ENCODE measurements at places on chromosomes 6 and 20.
A peak's percentile ranks its signal among the peaks of the same experiment; 100 is the strongest.

DNA sequence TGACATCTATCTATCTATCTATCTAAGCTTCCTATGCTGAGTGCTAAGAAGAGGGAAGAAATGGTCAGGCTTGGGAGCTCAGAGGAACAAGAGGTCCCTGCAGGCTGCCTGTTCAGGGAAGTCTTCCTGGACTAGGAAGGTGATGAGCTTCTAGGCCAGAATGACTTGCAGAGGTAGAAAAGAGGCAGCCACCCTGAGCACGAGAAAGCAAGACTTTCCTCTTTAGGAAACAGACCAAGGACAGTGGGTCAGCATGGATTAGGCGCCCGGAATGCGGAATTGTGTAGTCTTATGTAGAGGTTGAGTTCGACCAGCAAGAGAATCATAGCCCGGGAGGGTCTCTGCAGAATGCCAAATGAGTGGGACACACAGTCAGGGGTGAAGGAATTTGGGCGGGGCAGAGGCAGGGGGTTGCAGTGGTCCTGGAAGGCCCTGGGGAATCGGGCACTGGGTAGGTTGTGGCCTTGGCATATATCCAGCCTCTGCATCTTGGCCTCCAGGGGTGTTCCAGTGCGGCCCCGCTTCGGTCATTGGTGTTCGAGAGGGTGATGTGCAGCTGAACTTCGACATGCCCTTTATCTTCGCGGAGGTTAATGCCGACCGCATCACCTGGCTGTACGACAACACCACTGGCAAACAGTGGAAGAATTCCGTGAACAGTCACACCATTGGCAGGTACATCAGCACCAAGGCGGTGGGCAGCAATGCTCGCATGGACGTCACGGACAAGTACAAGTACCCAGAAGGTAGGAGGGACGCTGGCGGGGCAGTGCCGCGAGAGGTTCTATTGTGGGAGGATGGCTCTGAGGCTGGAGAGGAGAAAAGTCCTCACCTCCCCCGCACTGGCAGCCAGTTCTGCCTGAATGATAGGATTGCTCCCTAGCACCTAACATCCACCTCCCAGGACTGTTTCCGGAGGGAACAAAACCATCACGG, 32.1 kb downstream of the TGM3 start:
- no peaks in the 10 kb centered on the region for H3K27me3 ChIP-seq
- H3K4me3 ChIP-seq = no peak overlapping the region
- H3K27ac ChIP-seq = no peak overlapping the region
- no peak for DNase-seq
- H3K36me3 ChIP-seq = no peaks in the 10 kb centered on the region

DNA sequence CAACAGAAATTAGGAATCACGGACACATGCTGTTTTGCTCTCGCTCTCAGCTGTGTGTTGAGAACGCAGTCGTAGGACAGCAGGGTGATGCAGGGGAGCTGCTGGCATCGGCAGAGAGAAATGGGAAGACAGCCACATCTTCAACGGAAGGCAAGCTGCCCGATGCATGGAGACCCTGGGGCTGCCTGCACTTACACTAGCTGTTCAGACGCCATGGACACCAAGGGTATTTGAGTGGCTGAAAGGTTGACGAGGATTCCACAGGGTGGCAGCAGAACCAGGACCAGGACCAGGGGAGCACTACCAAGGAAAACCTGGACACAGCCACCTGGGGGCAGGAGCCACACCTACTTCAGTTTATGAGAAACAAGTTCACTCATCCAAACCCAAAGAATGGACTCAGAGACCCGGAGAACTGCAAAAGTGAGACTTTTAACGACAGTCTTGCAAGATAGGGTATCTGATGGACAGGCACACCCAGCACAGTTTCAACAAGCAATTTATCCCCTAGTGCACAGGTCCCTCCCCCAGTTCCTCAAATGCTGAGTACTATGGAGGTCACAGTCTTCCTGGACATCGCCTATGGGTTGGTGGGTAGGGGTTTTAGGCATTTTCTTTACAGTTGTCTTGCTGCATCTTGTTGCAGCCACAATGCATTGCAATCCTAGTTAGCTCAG, 56.3 kb upstream of the ENTPD6 start:
- DNase-seq = no peak
- H3K36me3 ChIP-seq = no peaks in the 10 kb centered on the region
- no peak overlapping the region for H3K4me3 ChIP-seq
- no peaks in the 10 kb centered on the region for H3K27me3 ChIP-seq
- no peak overlapping the region for H3K27ac ChIP-seq

- no peak overlapping the region for H3K27ac ChIP-seq
- peaks cover 8% of the 10 kb centered on the region for H3K4me1 ChIP-seq
- peaks cover 55% of the 10 kb centered on the region for H3K36me3 ChIP-seq
- no peak overlapping the region for H3K4me3 ChIP-seq
These were observed 40.1 kb upstream of the DYNLRB1 start for GRCh38 chr20:34475979-34476736.

DNA sequence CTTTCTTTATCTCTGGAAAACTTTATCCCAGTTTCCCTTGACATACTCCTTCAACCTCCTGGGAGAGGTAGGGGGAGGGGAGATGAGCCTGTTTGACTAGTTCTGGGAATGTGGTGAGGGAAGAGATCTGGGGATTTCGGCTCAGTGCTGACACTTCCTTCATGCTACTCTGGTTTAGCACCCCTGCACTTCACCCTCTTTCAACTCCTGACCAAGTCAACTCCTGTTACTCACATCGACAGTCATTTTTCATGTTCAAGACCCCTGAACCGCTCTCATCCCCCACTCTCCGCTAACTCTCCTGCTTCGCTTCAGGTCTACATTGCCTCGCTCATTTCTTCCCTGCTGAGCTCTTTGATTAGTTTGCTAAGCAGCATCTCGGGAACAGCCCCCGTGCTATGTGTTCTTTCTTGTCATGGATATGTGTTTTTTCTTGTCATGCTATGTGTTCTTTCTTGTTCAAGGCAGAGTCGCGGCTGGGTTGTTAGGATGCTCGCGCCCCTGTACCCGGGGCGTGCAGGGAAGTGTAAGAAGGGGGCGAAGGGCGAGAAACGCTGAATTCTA, 16.6 kb upstream of the TRIM27 start:
- peak overlapping the region; percentile 65 for H3K4me3 ChIP-seq
- no peaks in the 10 kb centered on the region for H3K36me3 ChIP-seq
- peak overlapping the region; percentile 76 for H3K27ac ChIP-seq
- DNase-seq = peak; percentile 60
- peaks cover 23% of the 10 kb centered on the region for H3K4me1 ChIP-seq
- H3K27me3 ChIP-seq = no peaks in the 10 kb centered on the region

DNA sequence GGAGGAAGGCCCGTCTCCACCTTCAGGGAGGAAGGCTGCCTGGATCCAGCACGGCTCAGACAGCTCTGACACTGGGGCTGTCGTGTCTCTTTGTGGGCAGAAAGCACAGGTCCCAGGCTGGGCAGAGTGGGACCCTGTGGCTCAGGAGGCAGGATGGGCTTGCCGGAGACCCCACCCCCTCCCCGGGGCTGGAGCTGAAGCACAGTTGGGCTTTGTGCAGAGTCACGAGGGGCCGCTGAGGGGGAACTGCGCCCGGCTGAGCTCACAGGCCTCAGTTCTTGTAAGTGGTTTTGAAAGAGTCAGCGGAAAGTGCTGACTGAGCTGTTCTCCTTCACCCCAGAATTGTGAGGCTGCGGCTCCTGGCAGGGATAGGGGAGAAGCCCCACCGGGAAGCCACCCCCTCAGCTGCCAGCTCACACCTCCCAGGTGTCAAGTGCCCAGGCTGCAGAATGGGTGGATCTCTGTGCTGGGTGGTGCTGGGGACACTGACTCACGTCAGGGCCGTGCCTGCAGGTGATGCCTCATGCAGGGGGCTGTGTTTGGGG, 145.5 kb upstream of the RNF24 start:
- no peaks in the 10 kb centered on the region for H3K36me3 ChIP-seq
- peaks cover 64% of the 10 kb centered on the region for H3K4me1 ChIP-seq

- no peaks in the 10 kb centered on the region for H3K36me3 ChIP-seq
- H3K4me3 ChIP-seq = no peak overlapping the region
- no peaks in the 10 kb centered on the region for H3K27me3 ChIP-seq
- H3K4me1 ChIP-seq = 0 out of 2 replicates have a peak, but pooled peaks cover 4% of the 10 kb centered on the region
These were observed 35.8 kb downstream of the HLA-DMB start for GRCh38 chr6:32905078-32905477.

DNA sequence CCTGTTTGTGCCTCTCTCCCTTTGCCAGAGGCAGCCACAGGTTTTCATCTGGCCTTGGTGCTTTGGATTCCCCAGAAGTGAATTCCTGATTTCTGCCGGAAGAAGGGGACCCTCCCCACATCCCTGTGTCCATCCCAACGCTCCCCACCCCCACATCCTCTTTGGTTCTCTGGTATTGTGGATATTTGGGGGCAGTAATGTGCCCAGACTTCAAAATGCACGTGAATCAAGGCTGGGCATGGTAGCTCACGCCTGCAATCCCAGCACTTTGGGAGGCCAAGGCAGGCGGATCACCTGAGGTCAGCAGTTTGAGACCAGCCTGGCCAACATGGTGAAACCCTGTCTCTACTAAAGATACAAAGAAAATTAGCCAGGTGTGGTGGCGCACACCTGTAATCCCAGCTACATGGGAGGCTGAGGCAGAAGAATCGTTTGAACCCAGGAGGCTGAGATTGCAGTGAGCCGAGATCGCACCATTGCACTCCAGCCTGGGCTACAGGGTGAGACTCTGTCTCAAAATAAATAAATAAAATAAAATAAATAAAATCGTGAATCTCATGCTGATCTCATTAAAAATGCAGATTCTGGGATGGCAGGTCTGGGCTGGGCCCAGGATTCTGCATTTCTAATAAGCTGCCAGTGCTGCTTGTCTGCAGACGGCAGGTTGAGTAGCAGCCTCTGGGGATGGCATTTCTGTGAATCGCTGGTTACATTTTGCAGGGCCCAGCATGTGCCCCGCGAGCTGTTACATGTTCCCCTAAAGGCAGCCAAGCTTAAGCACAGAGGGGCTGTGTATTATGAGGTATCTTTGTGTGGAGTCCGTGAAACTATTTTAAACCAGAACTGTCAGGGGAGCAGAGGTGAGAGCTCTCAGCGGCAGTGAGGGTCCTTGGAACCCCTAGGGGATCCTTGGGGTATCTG, 49.0 kb downstream of the SYNJ2 start:
- no peak overlapping the region for H3K4me3 ChIP-seq
- H3K4me1 ChIP-seq = peaks cover 39% of the 10 kb centered on the region
- no peaks in the 10 kb centered on the region for H3K27me3 ChIP-seq
- peak overlapping the region; percentile 64 for H3K27ac ChIP-seq

DNA sequence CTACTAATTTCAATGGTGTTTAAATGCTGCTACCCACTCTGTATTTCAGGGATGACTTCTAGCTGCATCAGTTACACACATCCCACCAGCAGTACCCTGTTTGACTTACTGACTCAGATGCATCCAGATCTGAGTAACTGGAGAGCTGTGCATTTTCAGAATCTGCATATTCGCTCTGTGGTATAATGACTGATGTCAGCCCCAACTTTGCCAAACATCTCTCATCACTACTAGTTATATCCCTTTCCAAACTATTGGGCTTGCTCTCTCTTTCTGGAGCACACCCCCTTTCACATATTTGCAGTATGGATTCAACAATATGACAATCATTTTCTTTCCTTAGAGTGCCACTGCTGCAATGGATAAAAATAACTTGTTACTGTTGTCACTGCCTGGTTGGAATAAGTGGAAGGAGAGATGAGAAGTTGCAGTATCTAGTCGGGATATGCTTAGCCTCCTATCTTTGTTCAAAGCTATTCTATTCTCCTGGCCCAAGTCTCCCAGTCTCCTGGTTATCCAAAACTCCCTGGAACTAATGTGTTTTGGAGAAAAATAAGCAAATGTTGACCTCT, 3.3 kb upstream of the RSPO3 start:
- no peaks in the 10 kb centered on the region for H3K4me1 ChIP-seq
- H3K27ac ChIP-seq = no peak overlapping the region
- H3K27me3 ChIP-seq = peaks cover 32% of the 10 kb centered on the region
- peak; percentile 19 for DNase-seq
- no peak overlapping the region for H3K4me3 ChIP-seq

DNA sequence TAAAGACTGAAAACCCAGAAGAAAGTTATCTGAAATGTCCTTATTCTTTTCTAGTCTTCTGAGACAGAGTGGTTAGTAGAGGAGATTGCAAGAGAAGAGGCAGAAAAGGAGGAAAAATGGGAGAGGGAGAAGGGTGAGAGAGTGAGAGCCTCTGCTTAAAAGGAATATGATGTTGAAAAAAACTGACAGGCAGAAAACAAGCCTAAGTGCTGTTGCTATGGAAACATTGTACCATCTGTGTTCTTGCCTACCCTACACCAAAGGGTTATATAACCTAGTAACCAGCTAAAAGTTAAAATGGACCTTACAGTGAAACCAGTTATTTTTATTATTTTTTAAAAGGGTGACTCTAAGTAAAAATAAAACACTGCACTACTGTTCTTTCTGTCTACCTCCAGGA, 28.3 kb upstream of the SH3BGRL2 start:
- H3K27ac ChIP-seq = no peak overlapping the region
- no peaks in the 10 kb centered on the region for H3K36me3 ChIP-seq
- peaks cover 16% of the 10 kb centered on the region for H3K4me1 ChIP-seq

- H3K27ac ChIP-seq = no peak overlapping the region
- DNase-seq = no peak
- H3K27me3 ChIP-seq = no peaks in the 10 kb centered on the region
- H3K4me3 ChIP-seq = no peak overlapping the region
- H3K36me3 ChIP-seq = peaks cover 40% of the 10 kb centered on the region
These were observed 35.4 kb downstream of the CEP250 start for GRCh38 chr20:35490736-35491181.

DNA sequence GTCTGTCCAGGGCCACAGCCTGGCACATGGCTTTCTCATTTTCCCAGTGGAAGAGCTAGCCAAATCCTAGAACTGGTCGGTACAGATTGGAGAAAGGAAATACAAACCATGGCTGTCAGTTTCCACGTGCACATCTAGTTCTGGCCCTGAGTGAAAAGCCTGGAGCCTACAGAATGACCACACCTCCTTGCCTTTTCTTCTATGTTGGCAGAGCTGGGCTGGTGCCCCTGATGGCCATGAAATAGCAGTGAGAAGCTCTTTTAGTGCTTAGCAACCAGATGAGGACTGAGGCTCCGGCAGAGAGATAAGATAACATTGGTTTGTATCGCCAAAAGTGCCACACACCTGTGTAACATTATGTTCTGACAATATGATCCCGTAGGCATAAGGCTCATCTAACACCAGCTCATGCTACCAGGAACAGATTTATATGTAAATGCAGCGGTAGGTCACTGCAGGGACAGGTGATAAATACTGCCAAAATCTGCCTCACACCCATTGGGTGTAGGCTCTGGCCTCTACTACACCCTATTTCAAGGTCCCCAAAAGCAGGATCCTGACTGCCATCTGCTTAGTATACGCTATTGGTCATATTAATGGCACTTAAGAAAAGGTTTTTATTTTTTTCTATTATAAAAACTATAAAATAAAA, 39.9 kb upstream of the TBC1D7 start:
- H3K4me1 ChIP-seq = no peaks in the 10 kb centered on the region
- H3K27me3 ChIP-seq = no peaks in the 10 kb centered on the region
- no peak for DNase-seq

- DNase-seq = no peak
- no peak overlapping the region for H3K4me3 ChIP-seq
- H3K27me3 ChIP-seq = no peaks in the 10 kb centered on the region
- H3K4me1 ChIP-seq = no peaks in the 10 kb centered on the region
These were observed 1219.0 kb upstream of the EYS start for GRCh38 chr6:66926060-66926459.

GRCh38 chr6:112865131-112865530, 518.0 kb downstream of the RFPL4B start:
- H3K4me1 ChIP-seq = no peaks in the 10 kb centered on the region
- no peaks in the 10 kb centered on the region for H3K27me3 ChIP-seq
- H3K4me3 ChIP-seq = no peak overlapping the region

- DNase-seq = no peak
- H3K27me3 ChIP-seq = no peaks in the 10 kb centered on the region
- peaks cover 6% of the 10 kb centered on the region for H3K36me3 ChIP-seq
These were observed 103.5 kb downstream of the ATXN1 start for GRCh38 chr6:16657768-16658167.

Data from PC-9 (cell line).